ENCODE measurements at places on chromosomes 1 and 21.
A peak's percentile ranks its signal among the peaks of the same experiment; 100 is the strongest.

DNA sequence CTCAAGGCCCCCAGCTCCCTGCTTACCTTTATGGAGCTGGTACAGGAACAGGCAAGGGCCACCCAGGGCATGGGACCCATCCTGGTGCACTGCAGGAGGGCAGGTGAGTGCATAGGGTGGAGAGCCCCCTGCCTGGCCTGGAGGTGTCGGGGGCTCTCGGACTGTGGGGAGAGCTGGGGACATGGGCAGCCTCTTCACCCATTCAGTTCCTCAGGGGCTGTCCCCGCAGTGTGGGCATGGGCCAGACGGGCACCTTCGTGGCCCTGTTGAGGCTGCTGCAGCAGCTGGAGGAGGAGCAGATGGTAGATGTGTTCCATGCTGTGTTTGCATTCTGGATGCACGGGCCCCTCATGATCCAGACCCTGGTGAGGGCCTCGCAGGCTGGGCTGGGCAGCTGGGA is 7.3 kb upstream of the LGR6 start:
- no peak for DNase-seq

DNA sequence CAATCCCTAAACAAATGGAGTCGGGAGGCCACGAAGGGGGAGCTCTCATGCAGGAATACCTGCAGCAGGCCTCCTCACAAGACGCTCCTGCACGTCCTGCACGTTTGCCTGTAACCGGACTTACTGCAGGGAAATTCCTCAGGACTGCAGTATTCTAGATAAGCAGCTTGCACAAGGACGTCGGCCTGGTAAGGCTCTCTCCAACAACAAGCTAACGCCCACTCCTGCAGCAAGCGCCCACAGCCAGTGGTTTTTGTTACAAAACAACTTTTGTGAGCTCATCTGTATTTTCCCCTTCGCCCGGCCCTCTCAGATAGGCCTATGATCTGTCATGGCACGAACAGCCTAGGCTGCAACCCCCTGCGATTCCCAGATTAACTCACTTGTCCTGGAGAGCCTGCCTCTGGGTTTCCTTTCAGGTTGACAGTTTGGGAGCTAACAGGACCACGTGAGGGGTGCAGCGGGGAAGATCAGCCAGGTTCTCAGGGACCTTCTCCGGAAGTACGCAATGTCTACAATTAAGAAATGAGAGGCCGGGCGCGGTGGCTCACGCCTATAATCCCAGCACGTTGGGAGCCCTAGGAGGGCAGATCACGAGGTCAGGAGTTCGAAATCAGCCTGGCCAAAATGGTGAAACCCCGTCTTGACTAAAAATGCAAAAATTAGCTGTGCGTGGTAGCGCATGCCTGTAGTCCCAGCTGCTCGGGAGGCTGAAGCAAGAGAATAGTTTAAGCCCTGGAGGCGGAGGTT is 921 bp upstream of the MIB2 start:
- peak; percentile 89 for DNase-seq

DNA sequence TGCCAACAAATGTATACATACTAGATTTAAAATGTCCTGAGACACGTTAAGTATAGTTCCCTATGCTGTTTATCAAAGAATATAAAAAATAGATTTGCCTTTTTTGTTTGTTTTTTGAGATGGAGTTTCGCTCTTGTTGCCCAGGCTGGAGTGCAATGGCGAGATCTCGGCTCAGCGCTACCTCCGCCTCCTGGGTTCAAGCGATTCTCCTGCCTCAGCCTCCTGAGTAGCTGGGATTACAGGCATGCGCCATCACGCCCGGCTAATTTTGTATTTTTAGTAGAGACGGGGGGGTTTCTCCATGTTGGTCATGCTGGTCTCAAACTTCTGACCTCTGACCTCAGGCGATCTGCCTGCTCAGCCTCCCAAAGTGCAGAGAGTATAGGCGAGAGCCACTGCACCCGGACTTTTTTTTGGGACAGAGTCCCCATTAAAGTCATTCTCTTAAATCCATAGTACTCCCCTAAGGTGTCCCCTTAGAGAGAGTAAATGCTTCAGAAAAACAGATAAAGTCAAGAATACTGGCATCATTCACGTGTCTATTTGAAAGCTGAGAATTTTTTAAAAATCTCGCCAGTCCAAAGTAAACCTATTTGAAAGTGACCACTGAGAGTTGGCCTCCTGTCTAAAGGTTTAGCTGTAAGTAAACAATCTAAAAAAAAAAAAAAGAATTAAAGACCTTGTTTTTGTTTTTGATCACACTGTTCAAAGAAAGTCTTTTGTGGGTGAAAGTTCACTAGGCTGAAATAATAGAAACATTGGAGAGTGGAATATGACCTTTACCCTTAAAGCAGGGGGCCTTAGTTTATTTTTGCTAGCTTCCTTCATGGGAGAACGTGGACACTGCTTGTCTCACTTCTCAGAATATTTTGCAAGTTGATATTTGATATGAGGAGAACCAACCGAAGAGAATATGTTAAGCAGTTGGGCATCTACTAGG is 48.0 kb upstream of the SLC16A1 start:
- no peak for DNase-seq

- no peak for DNase-seq
Observed at GRCh38 chr21:14989359-14989758, 75.4 kb downstream of the NRIP1 start.

- DNase-seq, result peak; percentile 67
Observed at GRCh38 chr1:151166505-151166956, 587 bp downstream of the SCNM1 start.

GRCh38 chr1:226966683-226967082 is 26.6 kb downstream of the COQ8A start:
- DNase-seq, result no peak

DNA sequence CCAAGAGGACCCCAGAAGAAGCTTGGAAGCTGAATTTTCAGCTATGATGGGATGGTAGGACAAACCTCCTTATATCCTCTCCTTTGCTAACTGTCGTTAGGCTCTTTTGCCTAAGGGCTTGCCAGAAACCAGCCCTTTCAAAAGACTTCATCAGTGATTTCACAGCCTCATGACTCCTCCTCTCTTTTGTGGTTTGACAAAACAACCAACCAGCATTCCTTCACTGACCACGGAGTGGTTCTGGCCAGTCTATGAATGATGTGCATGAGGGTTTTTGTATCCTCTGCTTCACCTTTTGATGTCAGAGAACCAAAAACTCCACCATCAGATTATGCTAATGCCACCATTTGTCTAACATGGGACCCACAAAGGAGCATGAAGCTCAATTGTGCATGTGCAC is 116.9 kb upstream of the COA6 start:
- DNase-seq, result peak; percentile 3

DNA sequence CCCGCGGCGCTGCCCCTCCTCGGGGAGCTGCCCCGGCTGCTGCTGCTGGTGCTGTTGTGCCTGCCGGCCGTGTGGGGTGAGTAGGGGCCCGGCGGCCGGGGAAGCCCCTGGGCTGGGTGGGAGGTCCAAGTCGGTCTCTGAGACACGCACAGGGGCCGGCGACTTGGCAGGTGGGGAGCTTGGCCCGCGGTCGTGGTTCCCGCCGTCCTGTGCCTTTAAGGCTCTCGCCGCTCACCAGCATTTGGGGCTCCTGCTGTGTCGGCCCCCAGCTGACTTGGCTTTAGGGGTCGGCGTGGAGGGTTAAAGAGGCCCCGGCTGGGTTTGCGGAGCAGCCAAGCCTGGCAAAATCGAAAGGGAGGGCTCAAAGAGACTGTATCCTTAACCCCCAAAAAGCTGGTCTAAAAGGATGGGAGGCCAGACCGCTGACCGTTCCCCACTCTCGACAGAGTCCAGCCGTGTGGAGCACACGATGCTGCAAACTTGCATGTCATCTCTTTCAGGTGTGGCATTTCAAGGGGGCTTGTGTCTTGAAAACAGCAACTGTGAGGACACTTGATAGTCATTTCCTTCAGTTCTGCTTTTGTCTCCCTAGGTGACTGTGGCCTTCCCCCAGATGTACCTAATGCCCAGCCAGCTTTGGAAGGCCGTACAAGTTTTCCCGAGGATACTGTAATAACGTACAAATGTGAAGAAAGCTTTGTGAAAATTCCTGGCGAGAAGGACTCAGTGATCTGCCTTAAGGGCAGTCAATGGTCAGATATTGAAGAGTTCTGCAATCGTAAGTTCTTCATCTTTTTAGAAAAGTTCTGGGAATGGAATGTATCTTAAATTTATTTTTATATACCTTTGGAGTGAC is 540 bp downstream of the CD55 start:
- DNase-seq, result peak; percentile 56

DNA sequence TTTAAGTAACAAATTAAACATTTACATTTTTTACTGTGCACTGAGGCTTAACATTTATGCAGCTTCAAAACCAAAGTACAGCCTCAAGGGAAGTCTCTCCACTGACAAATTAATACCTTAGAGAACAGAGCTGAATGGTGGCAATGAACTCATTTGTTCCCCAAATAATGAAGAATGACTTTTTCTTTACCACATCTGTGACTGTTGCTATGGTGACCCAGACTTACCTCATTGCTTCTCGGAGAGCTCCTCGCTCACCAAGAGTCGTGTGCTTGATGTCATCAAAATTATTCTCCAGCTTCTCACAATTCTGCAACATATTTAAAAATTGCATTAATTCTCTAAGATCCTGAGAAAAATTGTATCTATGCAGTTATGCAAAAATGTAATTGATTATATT is 92.9 kb downstream of the DPYD start:
- DNase-seq, result peak; percentile 14

DNA sequence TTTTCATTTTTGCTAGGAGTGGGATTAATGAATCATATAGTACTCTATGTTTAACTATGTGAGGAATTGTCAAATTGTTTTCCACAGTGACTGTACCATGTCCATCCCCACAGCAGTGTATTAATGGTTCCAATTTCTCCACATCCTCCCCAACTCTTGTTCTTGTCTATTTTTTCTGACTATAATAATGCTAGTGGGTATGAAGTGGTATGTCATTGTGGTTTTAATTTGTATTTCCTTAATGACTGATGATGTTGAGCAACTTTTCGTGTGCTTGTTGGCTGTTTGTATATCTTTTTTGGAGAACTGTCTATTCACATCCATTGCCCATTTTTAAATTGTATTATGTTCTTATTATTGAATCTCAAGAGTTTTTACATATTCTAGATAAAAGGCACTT is 10.0 kb upstream of the KPRP start:
- no peak for DNase-seq

- no peak for DNase-seq
Observed at GRCh38 chr1:212162635-212163034, 122.6 kb upstream of the PPP2R5A start.

- no peak for DNase-seq
Observed at GRCh38 chr1:22217811-22218460, 75.0 kb upstream of the WNT4 start.

- peak; percentile 46 for DNase-seq
Observed at GRCh38 chr1:18217398-18218043, 109.9 kb downstream of the IGSF21 start.

DNA sequence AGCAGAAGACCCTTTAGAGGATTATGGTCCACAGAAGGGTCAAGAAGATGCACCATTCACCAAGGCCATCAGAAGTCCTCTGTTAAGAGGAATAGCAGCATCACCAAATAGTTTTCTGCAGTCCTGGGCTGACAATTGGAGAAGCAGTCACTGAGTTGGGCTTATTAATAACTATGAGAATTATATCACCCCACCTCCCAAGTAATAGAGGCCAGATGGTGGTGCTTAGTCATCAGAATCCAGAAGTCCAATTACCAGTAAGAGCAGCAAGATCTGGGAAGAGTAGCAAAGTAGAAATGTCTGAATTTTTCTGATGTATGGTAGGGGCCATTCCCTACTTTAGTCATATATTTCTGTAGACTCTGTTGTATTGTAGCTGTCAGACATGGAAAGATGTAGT is 6.1 kb upstream of the PSMA5 start:
- no peak for DNase-seq

GRCh38 chr21:21045518-21045917 is 47.3 kb downstream of the NCAM2 start:
- no peak for DNase-seq

GRCh38 chr1:182816863-182817262 is 22.3 kb upstream of the DHX9 start:
- no peak for DNase-seq

GRCh38 chr1:186511761-186512637 is 51.1 kb upstream of the PDC start:
- peak; percentile 21 for DNase-seq

- DNase-seq, result peak; percentile 34
Observed at GRCh38 chr1:211829343-211830054, 1.1 kb downstream of the LPGAT1 start.

DNA sequence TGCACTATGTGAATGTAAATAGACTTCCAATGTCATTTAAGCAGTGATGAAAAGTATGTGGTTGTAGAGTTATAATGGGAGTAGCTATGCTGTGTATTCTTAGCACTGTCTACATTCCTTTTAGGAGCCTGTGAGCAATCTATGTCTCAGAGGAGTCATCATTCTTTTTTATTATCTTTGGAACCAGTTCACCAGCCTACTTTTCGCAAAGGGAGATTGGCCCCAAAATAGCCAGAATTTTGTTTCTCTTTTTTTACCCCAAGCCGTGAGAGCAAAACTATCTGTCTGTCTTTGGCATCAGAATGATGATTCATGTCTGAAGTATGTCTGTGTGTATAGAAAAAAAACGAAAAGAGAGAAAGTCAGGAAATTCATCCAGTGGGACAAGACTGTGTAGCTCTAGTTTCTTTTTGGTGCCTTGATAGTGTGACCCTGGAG is 44.2 kb downstream of the OSBPL9 start:
- no peak for DNase-seq

GRCh38 chr1:230682882-230683610 is 30.9 kb downstream of the AGT start:
- no peak for DNase-seq

GRCh38 chr1:110798691-110799256 is 74.2 kb upstream of the CD53 start:
- no peak for DNase-seq

DNA sequence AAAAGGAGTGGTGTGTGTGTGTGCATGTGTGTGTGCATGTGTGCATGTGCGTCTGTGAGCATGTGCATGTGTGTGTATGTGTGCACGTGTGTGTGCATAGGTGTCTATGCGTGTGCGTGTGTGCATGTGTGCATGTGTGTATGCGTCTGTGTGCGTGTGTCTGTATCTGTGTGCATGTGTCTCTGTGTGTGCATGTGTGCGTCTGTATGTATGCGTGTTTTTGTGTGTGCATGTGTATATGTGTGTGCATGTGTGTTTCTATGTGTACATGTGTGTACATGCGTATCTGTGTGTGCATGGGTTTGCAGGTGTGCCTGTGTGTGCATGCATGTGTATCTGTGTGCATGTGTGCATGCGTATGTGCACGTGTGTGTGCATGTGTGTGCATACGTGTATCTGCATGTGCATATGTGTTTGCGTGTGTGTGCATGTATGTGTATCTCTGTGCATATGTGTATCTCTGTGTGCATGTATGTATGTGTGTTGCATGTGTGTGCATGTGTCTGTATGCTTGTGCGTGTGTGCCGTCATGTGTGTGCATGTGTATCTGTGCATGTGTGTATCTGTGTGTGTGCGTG is 77.9 kb downstream of the TCP10L start:
- no peak for DNase-seq

DNA sequence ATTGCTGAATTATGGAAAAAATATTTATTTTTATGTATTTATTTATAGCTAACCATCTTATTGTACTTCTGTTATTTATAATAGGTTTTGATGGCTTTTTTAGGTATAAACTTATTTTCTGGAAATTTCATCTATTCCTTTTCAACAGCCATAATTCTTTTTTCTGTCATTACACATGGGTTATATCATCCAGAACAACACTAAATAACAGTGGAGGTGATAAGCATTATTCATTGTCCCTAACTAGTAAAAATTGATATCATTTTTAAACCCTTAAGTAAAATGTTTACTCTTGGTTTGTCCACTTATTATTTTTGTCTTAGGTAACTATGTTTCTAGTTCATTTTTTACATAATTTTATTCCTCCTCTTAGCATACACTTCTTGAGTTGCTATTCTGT is 309.1 kb downstream of the USH2A start:
- DNase-seq, result no peak

Data from NB4 (cell line).